ENCODE measurements at places on chromosomes 1 and 21.

DNA sequence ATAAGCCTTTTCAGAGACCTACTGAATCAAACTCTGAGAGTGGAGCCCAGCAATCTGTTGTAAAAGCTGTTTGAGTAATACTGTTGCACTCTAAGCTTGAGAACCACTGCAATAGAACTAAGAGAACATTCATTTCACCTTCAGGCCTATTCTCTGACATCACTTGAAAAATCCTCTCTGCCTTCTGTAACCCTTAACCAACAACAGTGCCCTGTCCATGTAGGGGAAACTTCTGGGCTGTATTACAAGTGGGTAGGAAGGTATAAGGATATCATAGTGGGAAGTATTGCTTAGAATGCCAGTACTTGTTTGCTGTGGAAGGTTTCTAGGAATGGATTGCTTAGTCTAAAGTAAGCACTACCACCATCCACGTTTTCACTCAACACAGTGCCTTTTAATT lies 42.9 kb downstream of the SH3GLB1 start:
- no peak for DNase-seq

DNA sequence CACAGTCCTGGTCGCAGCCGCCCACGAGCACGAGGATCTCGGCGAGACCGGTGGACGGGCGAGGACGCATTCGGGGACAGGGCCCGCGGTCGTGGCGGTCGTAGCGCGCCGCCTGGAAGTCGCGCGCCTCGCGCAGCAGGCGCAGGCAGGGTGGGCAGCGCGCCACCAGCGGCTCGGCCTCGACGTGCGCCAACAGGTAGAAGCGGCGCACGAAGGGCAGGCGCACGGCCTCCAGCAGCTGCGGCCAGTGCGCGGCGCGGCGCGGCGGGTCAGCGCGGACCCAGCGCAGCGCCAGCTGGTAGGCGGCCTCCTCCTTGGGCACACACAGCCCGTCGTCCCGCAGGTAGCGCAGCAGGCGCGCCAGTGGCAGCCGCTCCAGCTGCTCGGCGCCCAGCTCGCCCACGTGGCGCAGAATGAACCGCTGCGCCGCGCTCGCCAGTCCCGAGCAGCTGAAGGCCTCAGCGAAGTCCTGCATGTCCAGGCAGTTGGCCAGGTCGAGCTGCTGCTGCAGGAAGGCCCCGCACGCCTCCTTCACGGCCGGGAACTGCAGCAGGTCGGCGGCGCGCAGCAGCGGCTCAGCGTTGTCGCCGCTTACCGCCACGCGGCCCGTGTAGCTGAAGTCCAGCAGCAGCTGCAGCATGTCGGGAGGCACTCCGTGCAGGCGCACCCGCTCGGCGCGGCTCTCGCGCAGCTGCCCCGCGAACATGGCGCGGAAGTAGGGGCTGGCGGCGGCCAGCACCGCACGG lies 573 bp downstream of the KLHL21 start:
- no peak for DNase-seq

DNA sequence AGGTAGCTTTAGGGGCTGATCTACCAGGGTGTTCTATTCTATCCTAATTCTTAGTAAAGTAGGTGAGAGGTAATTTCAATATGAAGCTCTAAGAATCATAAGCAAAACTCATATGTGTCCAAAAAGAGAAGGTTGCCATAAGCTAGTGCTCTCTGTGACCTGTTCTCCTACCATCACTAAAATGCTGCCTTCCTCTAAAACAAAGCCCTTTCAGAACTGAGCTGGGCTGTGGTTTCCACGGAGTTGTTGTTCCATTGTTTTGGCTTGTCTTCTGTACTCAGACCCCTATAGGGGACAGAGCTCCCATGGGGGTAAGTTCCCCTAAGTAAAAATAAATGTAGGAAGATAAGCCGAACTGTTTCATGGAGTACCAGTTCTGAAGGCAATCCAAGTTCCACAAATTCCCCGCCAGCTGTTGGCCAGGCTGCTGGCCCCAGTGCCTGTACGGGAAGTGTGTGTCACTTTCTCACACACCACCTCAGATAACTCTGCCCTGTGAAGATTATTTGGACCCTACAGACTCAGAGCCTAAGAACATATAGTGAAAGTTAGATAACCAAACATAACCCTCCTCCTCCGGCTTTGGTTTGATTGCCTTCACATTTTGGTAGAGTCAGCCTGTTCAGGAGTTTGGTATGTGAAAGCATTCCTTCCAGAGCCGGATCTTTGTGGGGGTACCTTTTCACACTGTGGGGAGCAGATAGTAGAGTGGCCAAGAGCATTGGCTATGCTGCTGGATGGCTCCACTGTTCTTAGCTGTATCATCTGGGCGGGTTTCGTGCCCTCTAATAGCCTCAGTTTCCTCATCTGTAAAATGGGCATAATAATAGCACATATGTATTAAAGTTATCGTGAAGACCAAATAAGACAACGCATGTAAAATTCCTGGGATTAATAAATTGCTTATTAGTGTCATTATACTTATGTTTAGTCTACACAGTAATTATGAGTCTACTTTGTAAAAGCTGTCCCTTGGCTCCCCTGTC lies 10.8 kb downstream of the DPT start:
- DNase-seq = no peak

DNA sequence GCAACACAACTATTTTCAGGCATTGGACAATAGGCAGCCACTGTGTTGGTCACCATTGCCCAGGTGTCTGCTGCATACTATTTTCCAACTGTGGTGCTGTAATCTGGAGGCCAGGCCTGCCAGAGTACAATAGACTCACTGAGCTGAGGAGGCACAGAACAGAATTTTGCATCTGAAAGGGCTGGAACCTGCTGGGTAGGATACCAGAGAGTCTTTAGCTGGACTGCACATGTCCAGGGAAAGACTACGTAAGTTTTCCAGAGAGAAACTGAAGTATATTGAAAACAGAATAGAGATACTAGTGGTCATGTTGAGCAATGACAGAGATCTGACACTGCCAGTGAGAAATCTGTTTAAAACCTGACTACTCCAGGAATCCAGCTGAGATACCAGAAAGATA lies 200.8 kb downstream of the RASAL2 start:
- DNase-seq = no peak

DNA sequence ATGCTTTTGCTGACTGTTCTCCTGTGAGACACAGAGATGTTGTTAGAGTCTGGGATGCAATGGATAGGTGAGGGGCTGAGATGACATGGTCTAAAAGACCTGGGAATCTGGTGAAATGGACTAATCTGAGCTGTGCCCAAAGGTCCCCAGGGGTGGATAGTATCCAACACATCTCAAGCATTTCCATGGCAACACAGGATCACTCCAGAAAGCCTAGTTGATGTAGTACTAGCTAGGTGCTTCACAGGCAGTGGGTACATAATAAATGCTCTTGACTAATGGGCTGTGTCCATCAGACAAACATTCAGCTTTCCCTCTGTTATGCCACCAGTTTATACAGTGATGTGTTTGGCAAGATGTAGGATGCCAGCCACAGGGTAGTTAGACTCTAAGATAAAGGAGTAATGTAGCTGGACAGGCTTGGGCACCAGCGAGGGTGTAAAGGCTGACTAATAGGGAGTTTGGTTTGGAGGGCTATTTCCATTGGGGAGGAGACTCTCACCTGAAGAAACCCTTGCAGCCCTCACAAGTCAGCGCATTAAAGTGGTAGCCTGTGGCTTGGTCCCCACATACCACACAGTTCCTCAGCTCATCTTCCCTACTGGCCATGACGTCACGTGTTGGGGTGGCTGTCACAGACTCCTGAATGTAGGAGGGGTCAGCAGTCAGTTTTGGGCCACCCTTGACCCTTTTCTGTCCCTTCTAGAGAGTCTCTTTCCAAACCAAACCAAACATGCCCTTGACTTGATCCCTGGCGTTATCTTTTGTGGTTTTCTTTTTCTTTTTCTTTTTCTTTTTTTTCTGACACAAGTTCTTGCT lies 1.8 kb downstream of the NR1I3 start:
- no peak for DNase-seq

GRCh38 chr1:84415396-84415795 lies 17.1 kb downstream of the DNASE2B start:
- DNase-seq = no peak

Measured in NCI-H2029 treated with DMSO at 0.1 percent for 48 hours (cell line).